ENCODE measurements at places on chromosomes 1 and 21.

GRCh38 chr1:66489972-66490601 is 43.9 kb upstream of the SGIP1 start:
- no peak for DNase-seq

DNA sequence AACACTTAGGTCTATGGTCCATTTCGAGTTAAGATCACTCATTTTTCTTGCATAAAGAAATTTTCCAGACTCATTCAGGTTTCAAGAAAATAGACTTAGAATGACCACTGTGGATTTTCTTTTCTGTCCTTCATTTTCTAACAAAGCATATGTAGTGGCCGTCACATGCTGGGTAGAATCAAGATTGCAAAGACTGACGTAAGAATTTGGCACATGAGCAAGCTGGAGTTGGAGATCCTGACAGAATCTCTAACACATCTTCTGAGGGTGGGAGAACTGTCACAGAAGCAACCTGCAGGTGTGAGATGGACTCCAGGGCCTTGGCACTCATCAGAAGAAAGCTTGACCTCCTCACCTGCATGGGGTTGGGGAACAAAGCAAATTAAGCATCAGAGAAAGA is 28.6 kb downstream of the KIF26B start:
- DNase-seq, result no peak

- no peak for DNase-seq
Measured at GRCh38 chr1:155261493-155261851, 688 bp downstream of the SCAMP3 start.

- no peak for DNase-seq
Measured at GRCh38 chr1:30001011-30001731, 722.2 kb downstream of the MATN1 start.

DNA sequence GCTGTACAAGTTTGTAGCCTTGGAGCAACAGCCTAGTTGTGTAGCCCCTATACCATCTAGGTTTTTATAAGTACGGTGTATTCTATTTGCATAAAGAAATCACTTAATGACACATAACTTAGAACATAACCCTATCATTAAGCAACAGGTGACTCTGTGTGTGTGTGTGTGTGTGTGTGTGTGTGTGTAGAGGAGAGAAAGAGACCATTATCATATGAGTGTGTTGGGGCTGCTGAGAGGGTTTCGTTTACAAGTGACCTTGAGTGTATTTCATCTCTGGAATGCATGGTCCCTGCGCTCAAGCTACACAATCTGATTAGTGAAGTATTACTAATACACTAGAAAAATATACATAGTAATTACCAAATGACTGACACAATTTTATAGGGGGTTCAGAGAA is 115.1 kb downstream of the RABGAP1L start:
- no peak for DNase-seq

- DNase-seq, result no peak
Measured at GRCh38 chr1:53697721-53698383, 41.1 kb downstream of the GLIS1 start.

DNA sequence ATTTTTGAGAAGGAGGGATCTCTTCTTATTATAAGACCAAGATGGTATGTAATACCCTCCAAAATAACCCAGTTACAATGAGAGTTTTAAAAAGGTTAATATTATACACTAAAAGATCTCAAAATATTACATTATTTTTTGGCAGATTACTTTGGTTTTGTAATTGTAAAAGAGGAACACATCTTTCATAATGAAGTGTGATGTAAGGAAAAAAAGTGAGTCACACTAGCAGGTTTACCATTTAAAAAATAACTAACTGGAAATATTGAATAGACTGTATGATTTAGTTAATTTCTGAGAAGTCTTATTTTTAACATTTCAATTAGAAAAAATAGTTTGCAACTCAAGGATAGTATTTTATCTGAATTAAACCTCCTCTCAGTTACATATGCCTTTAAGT is 1.1 kb downstream of the F5 start:
- no peak for DNase-seq
